Vagina (tissue), 2 donors: ENCODE measurements at places on chromosomes 1 and 21. TPM values are rescaled to one million over a fixed set of nuclear protein-coding genes. Genes with fewer than 3 reads are reported as not detected.
A peak's percentile ranks its signal among the peaks of the same experiment; 100 is the strongest.

DNA sequence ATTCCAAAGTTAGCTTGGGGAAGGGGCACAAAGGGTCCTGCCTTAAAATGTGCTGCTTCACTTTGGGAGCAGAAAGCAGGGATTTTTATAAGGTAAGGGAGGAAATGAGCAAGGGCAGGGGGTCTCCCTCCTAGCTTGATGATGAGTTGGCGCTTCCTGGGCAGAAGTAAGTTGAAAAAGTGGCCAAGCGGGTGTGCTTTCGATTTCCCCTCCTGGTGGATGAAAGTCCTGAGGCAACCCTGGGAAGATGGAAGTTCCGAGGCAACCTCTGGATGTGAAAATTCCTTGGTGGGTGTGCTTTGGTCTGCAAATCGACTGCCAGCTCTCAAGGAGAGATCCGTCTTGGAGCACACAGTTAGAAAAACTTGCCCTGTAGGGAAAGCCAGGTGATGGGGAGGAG lies 41.7 kb upstream of the CD2 start:
- no peak for DNase-seq

DNA sequence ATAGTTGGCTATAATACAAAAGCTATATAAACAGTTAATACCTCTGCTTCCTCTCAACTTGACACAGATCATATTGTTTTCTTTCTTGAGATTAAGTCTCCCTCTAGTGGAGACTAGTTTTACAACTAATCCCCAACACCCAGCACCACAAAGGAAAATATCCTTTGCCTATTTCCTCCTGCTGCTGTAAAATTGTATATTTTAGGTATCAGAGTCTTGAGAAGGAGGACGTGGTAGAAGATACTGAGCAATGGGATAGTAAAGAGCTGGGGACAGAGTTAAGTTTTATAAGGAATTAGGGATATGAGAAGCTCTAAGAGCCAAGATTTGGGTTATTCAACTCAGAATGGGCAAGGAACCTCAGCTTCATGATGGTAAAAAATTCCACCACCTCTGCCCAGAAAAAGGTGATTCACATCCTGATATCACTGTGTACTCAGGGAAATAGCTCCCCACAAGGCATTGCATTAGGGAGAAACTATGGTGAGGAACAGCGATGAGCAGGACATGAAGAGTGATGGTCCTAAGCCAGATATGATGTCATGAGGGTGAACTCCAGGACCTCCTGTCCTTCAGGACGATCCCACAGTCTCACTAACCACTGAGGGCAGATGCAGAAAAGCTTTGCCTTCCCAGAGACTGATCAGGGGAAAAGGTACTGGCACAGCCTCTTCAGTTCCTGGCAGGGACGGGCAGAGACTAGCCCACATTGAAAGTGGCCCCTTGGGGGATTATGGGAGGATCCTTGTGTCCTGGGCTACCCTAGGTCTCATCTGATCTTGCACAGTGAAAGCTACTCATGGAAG lies 14.7 kb upstream of the CFAP126 start:
- peak; percentile 91 for DNase-seq

GRCh38 chr1:63324779-63325119 lies 2.4 kb downstream of the FOXD3 start:
- DNase-seq = no peak

- DNase-seq = no peak
Measured at GRCh38 chr21:42567861-42568260, 54.2 kb downstream of the SLC37A1 start.

Gene CD247
- 9.8 TPM for total RNA-seq
